ENCODE measurements at places on chromosomes 6 and 20. TPM values are rescaled to one million over a fixed set of nuclear protein-coding genes. Genes with fewer than 3 reads are reported as not detected.

DNA sequence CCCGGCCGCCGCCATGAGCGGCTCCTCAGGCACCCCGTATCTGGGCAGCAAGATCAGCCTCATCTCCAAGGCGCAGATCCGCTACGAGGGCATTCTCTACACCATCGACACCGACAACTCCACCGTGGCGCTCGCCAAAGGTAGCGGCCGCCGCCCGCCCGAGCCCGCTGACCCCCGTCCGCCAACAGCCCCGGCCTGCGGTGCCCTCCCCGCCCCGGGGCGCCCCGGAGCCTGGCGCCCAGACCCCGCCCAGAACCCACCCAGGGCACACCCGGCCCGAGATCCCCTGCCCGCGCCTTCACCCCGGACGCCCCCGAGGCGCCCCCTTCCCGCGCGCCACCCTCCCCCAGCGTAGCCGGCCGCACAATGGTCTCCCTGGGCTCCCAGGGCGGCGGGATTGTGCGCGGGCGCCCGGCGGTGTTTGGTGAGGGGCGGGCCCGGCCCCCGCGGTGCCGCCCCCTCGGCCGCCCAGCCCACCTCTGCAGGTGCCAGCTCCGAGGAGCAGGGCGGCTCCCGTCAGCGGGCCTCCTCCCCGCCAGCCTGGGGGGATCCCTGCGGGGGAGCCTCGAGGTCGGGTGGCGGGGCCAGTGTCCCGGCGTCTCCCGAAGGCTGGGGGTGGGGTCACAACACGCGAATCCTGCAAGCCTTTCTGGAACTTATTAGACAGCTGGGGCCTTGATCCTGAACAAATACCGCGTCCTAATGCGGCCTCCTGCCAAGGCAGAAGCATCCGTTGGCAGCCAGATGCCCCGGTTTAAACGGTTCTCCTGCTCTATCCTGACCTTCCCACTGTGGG lies 577 bp downstream of the LSM14B start:
- DNase-seq, result peak; percentile 64

The MPIG6B gene
- total RNA-seq, result 0.16 TPM

DNA sequence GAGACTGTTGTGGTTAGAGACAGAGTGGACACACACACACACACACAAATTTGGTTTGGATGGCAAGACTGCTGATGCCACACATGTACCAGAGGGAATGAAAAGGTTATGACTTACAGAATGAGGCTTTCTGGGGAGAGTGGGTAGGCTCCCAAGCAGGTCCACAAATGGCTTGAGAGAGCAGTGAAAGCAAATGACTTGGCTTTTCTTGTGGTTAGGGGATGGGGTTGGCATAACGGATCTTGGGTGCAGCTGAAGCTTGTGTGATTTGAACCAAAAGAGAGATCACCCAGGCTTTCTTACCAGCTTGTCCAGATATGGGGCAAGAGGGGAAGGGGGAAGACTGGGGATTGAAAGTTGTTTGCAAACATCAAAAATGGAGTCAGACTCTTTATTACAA lies 73.9 kb upstream of the OLIG3 start:
- no peak for DNase-seq

- DNase-seq, result peak; percentile 26
Measured at GRCh38 chr6:83057705-83058321, 7.8 kb downstream of the UBE3D start.

GRCh38 chr20:5977223-5977622 lies 26.8 kb downstream of the MCM8 start:
- no peak for DNase-seq

DNA sequence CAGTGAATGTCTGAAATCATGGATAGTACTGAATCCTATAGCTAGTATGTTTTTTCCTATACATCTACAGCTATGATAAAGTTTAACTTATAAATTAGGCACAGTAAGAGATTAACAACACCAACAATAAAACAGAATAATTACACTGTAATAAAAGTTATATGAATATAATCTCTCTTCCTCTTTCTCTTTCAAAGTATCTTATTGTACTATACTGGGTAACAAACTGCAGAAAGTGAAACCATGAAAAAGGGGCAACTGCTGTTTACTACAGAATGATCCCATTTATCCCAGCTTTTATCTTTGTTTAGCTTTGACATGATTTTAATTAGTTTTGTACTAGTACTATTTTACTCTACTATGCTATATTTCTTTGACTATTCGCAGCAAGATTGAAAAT lies 25.8 kb downstream of the ESF1 start:
- no peak for DNase-seq

- no peak for DNase-seq
Measured at GRCh38 chr6:6775074-6775473, 186.6 kb downstream of the LY86 start.

DNA sequence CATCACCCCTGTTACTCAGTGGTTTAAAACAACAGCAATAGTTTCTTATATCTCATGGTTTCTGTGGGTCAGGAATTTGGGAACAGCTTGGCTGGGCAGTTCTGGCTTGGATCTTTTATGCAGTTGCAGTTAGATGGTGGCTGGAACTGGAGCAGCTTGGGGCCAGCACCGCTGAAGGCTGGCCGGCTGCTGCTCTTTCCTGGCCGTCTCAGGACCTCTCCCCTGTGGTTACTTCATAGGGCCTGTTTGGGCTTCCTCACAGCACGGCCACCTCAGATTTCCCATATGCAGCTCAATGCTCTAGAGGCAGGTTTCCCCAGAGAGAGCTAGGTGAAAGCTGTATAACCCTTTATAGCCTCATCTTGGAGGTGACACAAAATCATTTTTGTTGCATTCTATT lies 15.6 kb downstream of the PKIG start:
- DNase-seq, result no peak

Measured in transverse colon (tissue), 4 donors.